ENCODE measurements at places on chromosomes 6 and 20.

DNA sequence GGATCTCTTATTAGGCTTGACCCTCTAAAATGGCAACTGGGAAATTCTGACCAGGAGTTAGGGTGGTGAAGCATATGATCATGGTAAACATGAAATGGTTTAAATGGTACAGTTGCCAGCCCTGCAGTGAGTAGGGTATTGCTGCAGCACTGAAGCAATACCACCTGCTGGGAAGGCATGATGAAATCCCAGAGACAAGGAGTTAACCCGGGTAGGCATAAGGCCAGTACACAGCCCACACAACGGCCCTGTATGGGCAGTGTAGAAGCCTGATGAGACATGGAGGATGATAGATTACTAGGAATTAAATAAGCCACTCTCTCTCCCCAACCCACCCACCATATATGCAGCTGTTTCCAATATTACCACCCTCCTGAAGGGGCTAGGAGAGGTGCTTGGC is 197.4 kb upstream of the MOCS1 start:
- no peak for DNase-seq

DNA sequence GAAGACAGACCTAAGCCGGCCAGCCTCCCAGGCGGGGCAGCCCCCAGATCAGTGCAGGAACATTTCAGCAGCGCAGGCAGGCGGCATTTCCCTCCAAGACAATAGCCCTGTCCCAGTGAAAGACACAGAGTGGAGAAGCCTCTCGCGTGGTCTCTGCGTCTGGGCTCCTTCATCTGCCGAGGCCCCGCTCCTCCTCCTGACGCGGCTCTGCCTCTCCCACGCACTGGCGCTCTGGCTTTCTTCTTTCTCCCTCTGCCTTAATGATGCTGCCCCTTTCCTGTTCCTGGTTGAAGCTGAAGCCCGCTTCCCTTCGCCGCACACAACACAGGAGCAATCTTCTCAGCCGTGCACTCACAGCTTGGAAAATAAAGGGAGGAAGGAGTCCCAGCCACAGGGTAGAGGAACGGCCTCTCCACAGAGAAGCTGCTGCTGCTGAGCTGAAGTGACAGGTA is 347.5 kb downstream of the CDH4 start:
- no peak for DNase-seq

DNA sequence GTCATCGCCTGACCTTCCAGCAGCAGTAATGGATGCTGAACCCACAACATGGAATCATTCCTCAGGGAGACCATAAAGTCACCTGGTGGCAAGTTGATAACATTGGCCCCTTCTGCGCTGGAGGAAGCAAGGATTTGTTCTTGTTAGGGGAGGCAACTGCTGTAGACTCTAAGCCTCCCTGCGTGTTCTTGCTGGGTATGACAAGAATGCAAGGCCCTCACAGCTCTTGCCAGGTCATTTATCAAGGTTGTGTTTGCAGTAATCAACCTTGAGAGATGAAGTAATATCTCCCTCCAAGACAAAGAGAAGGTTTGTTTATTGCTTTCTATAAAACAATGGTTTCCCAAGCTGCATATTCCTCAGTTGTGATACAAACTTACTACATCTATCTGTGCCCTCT is 80.9 kb downstream of the PERP start:
- no peak for DNase-seq

DNA sequence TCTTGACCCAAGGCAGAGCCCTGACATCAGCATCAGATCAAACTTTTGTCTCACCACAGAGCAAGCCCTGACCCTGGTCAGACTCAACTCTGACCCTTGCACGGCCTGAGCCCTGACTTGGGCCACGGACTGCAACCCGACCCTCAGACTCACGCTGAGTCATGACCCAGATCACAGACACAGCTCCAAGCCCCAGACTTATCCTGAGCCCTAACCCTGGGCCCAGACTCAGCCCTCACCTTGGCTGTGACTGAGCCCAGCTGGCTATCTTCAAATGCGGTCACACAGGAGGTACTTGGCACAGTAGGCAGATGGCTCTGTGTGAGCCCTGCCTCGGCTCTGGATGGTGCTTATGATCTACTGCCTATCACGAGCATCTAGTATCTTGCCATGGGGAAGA is 602.3 kb downstream of the PTPRT start:
- DNase-seq, result no peak

DNA sequence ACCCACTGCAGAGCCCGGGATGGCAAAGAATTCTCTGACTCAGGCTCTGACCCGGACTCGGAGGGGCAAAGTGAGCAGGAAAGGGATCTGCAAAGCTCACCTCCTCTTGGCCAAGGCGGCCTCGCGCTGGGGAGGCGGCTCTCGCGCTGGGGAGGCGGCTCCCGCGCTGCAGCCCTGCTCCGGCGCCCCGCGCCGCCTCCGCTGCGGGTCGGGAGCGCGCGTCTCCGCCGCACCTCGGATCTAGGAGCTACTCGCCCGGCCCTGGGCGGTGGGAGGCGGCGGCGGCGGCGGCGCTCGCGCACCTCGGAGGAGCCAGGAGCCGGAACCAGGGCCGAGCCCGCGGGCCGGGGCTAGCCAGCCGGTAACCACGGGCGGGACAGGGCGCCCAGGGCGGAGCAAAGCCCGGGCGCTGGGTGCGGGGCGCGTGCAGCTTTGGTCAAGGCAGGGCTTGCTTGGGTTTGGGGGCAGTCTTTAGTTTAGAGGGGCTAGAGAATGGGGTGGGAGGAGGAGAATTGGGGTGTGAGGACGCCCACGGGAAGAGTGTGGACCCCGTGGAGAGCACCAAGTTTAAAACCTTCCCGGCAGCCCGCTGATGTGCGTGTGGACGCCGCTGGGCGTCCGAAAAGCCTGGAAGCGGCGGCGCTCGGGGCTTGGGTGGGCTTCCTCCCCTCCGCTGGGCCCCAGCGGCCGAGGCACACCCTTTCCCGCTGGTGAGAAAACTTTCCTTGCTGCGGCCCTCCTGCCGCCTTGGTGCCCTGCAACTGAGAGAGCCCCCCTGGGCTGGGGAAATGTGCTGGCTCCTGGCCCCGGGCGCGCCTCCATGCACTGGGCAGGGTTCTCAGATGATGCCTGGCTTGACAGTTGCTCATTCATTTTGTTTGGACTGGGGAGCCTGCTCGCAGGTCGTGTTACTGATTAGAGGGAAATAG is at the start of gene MRAP2:
TSS of gene MRAP2 (plus strand) at position 250 of the 929 bp plus-strand sequence. CDS start 21,547 bp downstream, outside the sequence.
- peak; percentile 12 for DNase-seq

- no peak for DNase-seq
These were observed 1382.4 kb upstream of the ADGRB3 start for GRCh38 chr6:67252663-67253062.

DNA sequence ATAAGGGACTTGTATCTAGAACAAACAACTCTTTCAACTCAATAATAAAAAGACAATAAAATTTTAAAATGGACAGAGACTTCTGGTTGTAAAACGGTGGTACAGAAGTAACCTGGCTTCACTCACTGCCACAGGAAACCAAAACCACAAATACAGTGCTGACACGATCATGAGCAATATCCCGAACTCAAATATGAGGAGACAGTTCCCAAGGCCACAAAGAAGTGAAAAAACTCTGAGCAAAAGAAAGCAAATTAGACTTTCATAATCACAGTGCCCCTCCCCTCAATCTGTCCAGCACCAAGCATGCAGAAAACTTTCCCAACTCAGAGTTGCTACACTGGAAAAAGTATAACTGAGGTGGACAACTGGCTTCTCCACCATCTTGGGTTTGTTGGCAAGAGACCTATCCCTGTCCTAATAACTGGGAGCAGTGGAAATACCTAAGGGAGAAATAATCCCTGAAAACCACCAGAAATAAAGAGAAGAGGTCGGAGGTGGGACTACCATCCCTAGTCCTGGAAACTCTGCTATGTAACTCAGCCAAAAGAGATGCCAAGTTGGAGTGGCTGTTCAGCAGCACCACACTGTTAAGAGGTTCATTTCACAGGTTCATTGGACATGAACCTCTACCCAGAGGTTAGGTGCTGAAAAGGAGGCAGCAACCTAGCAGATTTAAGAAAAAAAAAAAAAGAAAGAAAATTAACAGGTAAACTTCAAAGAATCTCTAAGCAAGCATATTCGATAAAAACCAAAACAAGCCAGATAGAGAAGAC is 55.5 kb downstream of the REV3L start:
- DNase-seq, result peak; percentile 27
